ENCODE measurements at places on chromosomes 4 and X. TPM values are rescaled to one million over a fixed set of nuclear protein-coding genes. Genes with fewer than 3 reads are reported as not detected.

TMEM271 gene
- total RNA-seq: not detected

SLC49A3 gene
- total RNA-seq: 12.5 TPM

NPY1R gene
- total RNA-seq: not detected

MAMLD1 gene
- total RNA-seq: 1.2 TPM

CLDN34 gene
- not detected for total RNA-seq

TRIML1 gene
- total RNA-seq: not detected

ATP1B4 gene
- not detected for total RNA-seq

NRK gene
- 16.9 TPM for total RNA-seq

MAGEE2 gene
- total RNA-seq: not detected

SMPX gene
- not detected for total RNA-seq

MAN2B2 gene
- total RNA-seq: 22.2 TPM

TLR7 gene
- under 0.01 TPM for total RNA-seq

NELFA gene
- 24.8 TPM for total RNA-seq

SLC2A9 gene
- total RNA-seq: 4.1 TPM

IBSP gene
- not detected for total RNA-seq

STK32B gene
- 0.52 TPM for total RNA-seq

NXF2 gene
- total RNA-seq: not detected

Data from epithelial cell of alveolus of lung (primary cell).